Renal cortex interstitium (tissue), 15 donors: ENCODE measurements at places on chromosomes 5 and 9.

DNA sequence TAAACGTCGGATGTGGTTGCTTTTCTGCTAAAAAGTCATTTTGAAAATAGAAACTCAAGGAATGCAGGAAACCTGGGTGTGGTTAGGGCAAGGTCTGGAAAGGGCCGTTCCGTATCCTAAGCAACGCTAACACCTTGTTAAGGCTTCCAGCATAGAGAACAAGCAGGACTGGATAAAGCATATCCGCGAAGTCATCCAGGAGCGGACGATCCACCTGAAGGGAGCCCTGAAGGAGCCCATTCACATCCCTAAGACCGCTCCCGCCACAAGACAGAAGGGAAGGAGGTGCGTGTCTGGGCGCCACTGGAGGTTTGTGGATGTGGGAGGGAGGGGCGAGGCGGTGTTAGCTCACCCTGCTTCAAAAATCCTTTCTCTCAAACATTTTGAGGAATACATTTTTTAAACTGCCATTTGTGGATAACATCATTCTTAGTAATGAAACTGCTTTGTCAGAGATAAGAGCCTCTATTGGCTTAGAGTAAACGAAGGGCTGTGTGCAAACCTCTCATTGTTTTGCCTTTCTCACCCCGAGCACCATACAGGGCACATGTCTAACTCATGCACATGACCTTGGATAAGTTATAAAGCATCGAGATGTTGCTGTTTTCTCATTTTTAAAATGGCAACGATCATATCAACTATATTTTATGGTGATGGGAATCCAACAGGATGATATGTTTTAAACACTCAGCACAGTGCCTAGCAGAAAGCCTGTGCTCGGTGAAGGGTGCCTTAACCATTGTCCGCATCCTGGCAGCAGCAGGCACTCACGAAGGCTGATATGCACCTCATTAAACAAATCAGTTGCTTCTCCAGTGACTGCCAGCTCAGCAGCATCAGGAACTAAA is 175.7 kb upstream of the OTULINL start:
- no peak for DNase-seq

- DNase-seq = no peak
These were observed 298.5 kb upstream of the MSX2 start for GRCh38 chr5:174425964-174426290.

- no peak for DNase-seq
These were observed 125.5 kb upstream of the NFIL3 start for GRCh38 chr9:91549177-91549576.

GRCh38 chr9:98778711-98779530 is 17.4 kb downstream of the ANKS6 start:
- DNase-seq = no peak

- DNase-seq = no peak
These were observed 28.7 kb upstream of the PALM2AKAP2 start for GRCh38 chr9:109751253-109751652.

- no peak for DNase-seq
These were observed 654.7 kb downstream of the LRRC70 start for GRCh38 chr5:63233361-63233760.

DNA sequence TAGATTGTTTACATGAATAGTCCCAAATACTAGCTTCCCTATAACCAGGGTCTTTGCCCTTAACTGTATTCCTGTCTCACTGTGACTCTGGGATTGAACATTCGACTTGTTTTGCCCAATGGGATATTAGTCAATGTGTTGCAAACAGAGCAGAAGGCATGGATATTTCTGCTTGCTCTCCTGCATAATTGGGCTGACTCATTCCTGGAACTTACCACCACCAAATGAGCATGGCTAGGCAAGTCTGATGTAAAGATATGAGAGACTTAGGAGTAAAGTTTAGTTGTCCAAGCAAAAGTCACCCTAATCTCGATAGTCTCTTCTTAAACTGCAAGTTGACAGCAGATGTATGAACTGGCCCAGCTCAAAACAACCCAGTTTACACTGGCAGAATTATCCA is 273.5 kb upstream of the CCNG1 start:
- no peak for DNase-seq

DNA sequence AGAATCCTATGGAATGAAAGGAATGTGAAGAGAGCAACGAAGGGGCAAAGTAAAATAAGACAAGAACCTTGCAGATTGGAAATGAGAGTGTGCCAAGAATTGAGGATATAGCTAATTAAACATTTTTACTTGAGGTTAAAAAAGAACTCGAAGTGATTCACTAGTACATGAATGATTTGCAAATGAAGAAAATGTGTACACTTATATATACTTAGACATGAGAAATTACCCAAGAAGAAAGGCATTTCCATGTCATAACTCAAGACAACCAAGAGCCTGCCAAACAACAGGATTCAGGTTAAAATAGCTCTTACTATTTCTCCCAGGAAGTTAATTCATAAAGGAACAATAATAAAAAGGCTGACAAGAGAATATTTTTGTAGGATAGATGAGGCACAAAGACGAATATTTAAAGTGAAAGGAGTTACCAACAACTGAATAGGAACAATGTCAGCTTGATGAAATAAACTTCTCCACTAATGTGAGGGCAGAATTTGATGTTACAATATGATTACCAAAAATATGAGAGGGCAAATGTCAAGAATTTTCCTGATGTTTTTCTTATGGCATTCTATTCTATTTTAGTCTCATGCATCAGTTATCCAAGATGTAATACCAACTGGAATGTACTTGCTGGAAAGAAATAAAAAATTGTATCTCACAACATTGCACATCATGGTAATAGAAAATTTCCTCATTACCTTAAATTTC is 18.9 kb upstream of the NPR3 start:
- no peak for DNase-seq

DNA sequence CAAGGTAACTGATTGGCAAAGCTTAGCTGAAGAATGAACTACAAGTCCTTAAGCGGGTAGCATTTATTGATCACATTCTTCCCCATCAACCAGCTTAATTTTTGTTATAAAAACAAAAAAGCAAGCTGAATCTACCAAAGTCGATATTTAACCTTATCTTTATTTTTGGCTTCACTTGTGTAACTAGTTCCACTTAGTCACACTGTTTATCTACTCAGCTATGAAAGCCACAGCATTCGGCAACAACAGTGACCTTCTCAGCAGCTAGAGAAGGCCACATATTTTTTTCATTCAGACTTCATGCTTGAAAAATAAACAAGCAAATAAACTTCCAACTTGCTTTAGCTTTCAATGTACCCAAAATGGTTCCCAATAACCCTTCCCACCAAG is 69.4 kb downstream of the KLHL3 start:
- DNase-seq = no peak

DNA sequence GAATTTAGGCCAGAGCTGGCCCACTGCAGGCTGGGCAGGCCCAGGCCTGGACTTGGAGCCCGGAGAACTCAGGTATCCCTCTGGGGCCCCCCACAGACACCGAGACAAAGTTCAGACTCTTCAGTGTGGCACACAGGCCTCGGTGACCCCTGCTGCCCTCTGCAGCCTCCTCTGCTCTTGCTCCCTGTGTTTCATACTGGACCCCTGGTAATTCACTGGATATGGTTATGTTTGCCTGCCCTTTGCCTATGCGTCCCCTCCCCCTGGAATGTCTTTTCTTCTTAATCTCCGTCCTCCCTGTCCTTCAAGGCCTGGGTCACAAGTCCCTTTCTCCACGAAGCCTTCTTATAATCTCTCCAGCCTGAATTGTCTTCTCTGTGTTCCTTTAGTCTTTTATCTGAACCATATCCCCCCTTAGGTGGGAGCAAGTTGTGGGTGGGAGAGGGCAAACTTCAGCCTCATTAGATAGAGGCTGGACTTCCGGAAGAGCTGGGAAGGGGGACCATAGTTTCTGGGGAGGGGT is 30.1 kb downstream of the GSN start:
- no peak for DNase-seq

DNA sequence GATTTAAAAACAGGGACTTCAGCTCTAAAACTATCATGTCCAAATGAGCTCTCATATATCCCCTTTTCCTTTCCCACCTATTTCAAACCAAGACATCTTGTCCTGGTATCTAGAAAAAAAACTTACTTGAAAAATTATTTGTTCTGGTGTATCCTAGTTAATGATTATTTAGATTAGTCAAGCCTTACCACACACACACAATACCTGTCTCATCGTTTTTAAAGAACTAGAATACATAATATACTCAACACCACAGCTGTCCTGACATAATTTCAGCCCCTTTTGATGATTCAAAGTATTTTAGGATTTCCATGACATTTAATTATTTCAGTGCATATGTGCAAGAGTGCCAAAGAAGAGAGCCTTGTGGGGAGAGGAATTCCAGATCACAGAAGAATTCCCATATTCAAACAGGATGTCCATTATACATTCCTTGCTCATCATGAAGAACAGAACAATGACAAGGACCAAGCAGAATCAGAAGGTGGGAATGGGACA is 233.7 kb downstream of the SMARCA2 start:
- DNase-seq = no peak

GRCh38 chr5:180670586-180671359 is 21.4 kb upstream of the FLT4 start:
- DNase-seq = no peak

DNA sequence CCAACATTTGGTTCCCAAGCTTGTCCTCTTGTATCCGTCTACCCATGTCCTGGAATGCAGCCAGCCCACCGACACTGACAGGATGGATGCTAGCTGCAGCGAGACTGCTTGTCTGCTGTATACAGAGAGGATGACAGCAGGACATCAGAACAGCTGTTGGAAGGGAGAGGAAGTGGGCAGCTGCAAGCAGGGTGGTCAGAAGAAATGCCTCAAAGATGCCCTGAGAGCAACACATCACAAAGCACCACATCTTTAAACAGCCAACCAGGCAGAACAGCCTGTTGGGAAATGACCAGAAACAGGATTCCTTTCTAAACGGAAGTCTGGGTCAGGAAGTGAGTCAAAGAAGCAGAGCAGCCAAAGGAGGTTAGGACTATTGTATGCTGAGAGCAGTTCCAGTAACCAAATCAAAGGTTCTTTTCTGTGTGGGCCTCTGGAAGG is 219.1 kb downstream of the NDUFS4 start:
- DNase-seq = no peak
